AG04449 (cell line): ENCODE measurements at places on chromosomes 4 and X.

- no peak for DNase-seq
Measured at GRCh38 chr4:11698846-11699590, 270.3 kb upstream of the HS3ST1 start.

DNA sequence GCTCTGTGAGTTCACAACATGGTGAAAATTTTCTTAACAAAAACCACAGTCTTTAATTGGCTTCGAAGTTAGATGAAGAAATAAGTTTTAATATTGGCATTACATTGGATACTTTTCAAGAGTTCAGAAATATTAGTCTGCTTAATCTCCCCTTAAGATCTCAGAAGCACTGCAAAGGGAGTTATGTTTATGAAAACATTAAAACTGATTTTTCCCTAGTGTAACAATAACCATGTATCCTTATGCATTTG is 1.5 kb downstream of the SETD7 start:
- DNase-seq: no peak

GRCh38 chr4:154989511-154989910 is 208.4 kb downstream of the RBM46 start:
- DNase-seq: no peak

DNA sequence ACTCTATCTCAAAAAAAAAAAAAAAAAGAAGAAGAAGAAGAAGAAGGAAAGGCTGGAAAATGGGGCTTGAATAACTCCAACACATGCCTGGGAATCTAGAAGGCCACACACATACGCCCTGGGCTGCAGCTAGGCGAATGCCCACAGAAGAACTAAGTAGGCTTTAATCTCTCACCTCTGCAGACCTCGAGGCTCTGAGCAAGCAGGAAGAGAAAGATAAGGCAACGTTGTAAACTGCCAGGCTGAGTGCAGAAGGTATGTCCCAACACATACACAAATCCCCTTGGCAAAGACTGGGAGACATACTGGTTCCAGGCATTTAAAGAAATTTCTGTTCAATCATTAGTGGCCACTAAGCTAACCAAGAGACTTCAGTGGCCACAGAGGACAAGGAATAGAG is 18.4 kb downstream of the SLC38A5 start:
- no peak for DNase-seq

- no peak for DNase-seq
Measured at GRCh38 chrX:150615356-150615755, 46.9 kb downstream of the MTM1 start.
